ENCODE measurements at places on chromosomes 11 and 22. TPM values are rescaled to one million over a fixed set of nuclear protein-coding genes. Genes with fewer than 3 reads are reported as not detected.

Gene DNAJB7
- total RNA-seq = not detected

Gene YAP1
- 74.2 TPM for total RNA-seq

Gene CCDC188
- not detected for total RNA-seq

Gene PLEKHA7
- 46.8 TPM for total RNA-seq

Gene SIPA1
- 12.9 TPM for total RNA-seq

Gene ABTB2
- 39.5 TPM for total RNA-seq

Gene ZNF215
- 0.97 TPM for total RNA-seq

Data from A549 treated with Hydrocortisone at 1 μM for 4 hours (cell line).